Right lobe of liver (tissue), 6 donors: ENCODE measurements at places on chromosomes 5 and 9.

DNA sequence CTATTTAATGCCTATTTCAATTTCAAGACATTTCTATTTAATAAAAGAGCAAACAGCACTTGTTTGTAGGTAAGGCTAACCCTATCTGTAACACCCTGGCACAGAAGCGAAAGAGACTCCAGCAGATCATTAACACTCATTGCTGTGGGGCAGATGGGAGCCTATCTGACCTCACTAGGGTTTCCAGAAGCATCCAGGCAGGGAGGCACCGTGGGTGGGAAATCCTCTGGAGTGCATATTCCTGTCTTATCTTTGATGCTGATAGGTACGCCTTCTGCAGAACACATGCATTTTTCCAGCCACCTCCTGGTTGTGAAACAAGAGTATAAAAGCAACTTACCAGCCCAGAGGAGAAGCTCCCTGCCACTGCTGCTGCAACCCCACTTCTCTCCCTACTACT is 233.7 kb downstream of the GLIS3 start:
- H3K27me3 ChIP-seq, result no peaks in the 10 kb centered on the region
- DNase-seq, result peak; percentile 74
- H3K4me1 ChIP-seq, result peaks cover 49% of the 10 kb centered on the region
- peak overlapping the region; percentile 53 for H3K27ac ChIP-seq

DNA sequence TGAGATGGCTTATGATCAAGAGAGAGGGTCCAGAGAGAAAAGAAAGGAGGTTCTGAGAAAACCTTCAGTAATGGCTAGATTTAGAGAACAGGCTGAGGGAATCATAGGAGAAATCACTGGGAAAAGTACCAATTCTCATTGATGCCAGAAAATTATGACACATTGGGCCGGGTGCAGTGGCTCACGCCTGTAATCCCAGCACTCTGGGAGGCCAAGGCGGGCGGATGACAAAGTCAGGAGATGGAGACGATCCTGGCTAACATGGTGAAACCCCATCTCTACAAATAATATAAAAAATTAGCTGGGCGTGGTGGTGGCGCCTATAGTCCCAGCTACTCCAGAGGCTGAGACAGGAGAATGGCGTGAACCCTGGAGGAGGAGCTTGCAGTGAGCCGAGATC is 29.5 kb upstream of the PLIN2 start:
- H3K4me1 ChIP-seq, result peaks cover 43% of the 10 kb centered on the region
- DNase-seq, result no peak

DNA sequence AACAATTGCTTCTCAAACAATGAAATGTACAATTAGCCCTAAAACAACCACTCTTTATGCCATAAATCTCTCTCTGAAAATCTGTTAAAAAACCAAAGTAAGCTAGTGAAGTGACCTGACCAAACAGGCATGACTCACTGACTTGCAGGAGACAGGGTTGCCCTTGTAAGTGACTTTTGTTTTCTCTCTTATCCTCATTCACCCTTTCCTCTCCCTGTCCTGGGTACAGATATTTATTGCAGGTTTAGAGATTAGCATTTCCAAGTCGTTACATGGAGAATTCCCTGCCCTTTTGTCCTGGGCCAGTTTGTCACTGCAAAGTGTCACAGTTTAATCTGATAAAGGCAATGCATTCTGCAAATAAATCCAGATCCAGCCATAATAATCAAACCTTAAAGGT is 484.2 kb downstream of the IRX1 start:
- no peak overlapping the region for H3K27ac ChIP-seq
- DNase-seq, result no peak
- no peaks in the 10 kb centered on the region for H3K36me3 ChIP-seq
- no peaks in the 10 kb centered on the region for H3K27me3 ChIP-seq

GRCh38 chr9:72480921-72481320 is 40.5 kb upstream of the TMC1 start:
- H3K4me3 ChIP-seq, result no peak overlapping the region
- H3K27ac ChIP-seq, result no peak overlapping the region
- H3K27me3 ChIP-seq, result no peaks in the 10 kb centered on the region
- no peaks in the 10 kb centered on the region for H3K36me3 ChIP-seq
- H3K4me1 ChIP-seq, result no peaks in the 10 kb centered on the region

- no peak overlapping the region for H3K4me3 ChIP-seq
- DNase-seq, result no peak
- H3K4me1 ChIP-seq, result no peaks in the 10 kb centered on the region
- H3K36me3 ChIP-seq, result no peaks in the 10 kb centered on the region
- H3K27me3 ChIP-seq, result no peaks in the 10 kb centered on the region
Measured at GRCh38 chr5:153899746-153900145, 139.0 kb downstream of the FAM114A2 start.

DNA sequence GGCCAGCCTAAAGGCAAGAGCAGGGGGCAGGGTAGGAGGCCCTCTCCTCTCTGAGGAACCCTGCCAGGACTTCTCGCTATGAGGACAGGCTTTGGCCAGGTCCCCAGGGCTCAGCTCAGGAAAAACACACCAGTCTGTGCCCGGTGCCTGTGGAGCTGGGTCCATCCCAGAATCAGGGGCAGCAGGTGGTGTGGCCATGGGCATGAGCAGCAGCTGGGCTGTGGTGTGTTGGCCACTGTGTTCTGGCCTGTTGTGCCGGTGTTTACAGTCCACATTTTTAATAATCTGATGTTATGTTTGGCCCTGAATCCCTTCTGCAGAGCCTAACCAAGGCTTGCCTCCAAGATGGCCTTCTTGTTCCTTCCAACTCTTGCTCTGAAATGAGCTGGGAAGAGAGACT is 77.0 kb downstream of the FGF18 start:
- H3K36me3 ChIP-seq, result no peaks in the 10 kb centered on the region
- H3K4me1 ChIP-seq, result no peaks in the 10 kb centered on the region
- no peak for DNase-seq
- H3K27ac ChIP-seq, result no peak overlapping the region
- H3K27me3 ChIP-seq, result no peaks in the 10 kb centered on the region

- no peaks in the 10 kb centered on the region for H3K36me3 ChIP-seq
- no peaks in the 10 kb centered on the region for H3K27me3 ChIP-seq
- no peaks in the 10 kb centered on the region for H3K4me1 ChIP-seq
- H3K4me3 ChIP-seq, result no peak overlapping the region
- no peak overlapping the region for H3K27ac ChIP-seq
- no peak for DNase-seq
Measured at GRCh38 chr5:43314724-43315123, 1.5 kb upstream of the HMGCS1 start.

DNA sequence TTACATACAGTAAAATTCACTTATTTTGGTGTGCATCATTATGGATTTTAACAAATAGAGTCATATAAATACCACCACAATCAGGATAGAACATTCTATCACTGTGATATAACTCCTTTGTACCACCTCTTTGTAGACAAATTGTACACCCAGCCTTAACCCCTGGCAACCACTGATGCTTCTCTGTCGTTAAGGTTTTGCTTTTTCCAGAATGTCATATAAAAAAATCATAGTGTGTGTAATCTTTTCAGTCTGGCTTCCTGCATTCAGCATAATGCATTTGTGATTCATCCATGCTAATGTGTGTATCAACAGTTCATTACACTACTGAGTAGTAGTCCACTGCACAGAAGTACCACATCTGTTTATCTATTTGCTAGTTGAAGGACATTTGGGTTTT is 81.2 kb downstream of the ARSB start:
- H3K4me3 ChIP-seq, result no peak overlapping the region
- H3K36me3 ChIP-seq, result no peaks in the 10 kb centered on the region
- no peak for DNase-seq
- no peaks in the 10 kb centered on the region for H3K27me3 ChIP-seq

GRCh38 chr9:80948066-80948465 is 741.3 kb downstream of the TLE1 start:
- DNase-seq, result no peak
- H3K4me3 ChIP-seq, result no peak overlapping the region
- no peaks in the 10 kb centered on the region for H3K27me3 ChIP-seq

- no peaks in the 10 kb centered on the region for H3K4me1 ChIP-seq
- no peaks in the 10 kb centered on the region for H3K36me3 ChIP-seq
- no peak for DNase-seq
- H3K4me3 ChIP-seq, result no peak overlapping the region
Measured at GRCh38 chr9:70672161-70672649, 257.7 kb upstream of the KLF9 start.

DNA sequence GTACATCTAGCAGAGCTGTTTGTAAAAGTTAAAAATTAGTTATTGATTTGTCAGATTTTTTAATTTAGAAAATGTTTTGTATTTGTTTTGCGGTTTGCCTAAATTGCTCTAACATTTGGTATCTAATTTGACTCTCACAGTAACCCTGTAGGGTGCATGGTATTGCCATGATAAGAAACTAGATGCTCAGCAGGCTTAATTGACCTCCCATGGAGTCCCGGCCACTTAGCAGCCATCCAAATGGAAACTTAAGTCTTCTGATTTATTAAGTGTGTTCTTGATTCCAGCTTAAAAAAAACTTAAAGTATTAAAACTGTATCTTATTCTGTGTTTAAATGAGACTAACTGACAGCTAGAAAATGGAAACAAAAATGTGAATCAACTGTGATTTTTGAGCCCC is 54.5 kb downstream of the CAST start:
- no peaks in the 10 kb centered on the region for H3K4me1 ChIP-seq
- H3K27ac ChIP-seq, result no peak overlapping the region
- no peak for DNase-seq
- H3K27me3 ChIP-seq, result no peaks in the 10 kb centered on the region

GRCh38 chr5:170297589-170298462 is at the start of gene LCP2:
LCP2 (minus strand) TSS chr5:170297777; CDS start chr5:170297611, 166 bp downstream.
- no peaks in the 10 kb centered on the region for H3K27me3 ChIP-seq
- no peaks in the 10 kb centered on the region for H3K36me3 ChIP-seq
- H3K4me3 ChIP-seq, result peak within 1 kb of the TSS; percentile 43
- H3K4me1 ChIP-seq, result no peaks in the 10 kb centered on the region

- no peak overlapping the region for H3K27ac ChIP-seq
- no peaks in the 10 kb centered on the region for H3K36me3 ChIP-seq
- H3K27me3 ChIP-seq, result no peaks in the 10 kb centered on the region
Measured at GRCh38 chr9:110835859-110836271, 167.3 kb downstream of the MUSK start.

DNA sequence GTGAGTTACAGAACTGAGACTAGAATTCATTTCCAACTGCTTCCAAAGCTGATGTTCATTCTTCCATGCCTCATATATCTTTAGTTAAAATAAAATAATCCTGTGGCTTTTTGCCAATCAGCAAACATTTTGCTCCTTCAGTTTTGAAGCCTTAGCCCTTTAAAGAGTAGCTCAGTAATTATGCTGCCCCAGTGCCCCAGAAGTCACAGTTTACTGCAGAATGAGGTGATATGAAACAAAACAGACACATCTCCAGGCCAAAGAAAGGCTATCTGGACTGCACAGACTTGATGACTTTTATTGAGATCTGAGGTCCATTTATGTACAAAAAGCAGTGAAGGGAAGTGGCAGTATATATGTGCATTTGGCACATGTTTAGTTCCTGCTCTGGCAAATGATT is 285.8 kb upstream of the ZNF462 start:
- no peak overlapping the region for H3K4me3 ChIP-seq
- no peak for DNase-seq
- H3K27me3 ChIP-seq, result no peaks in the 10 kb centered on the region
